NCI-H1436 (cell line): ENCODE measurements at places on chromosomes 1 and 21.

DNA sequence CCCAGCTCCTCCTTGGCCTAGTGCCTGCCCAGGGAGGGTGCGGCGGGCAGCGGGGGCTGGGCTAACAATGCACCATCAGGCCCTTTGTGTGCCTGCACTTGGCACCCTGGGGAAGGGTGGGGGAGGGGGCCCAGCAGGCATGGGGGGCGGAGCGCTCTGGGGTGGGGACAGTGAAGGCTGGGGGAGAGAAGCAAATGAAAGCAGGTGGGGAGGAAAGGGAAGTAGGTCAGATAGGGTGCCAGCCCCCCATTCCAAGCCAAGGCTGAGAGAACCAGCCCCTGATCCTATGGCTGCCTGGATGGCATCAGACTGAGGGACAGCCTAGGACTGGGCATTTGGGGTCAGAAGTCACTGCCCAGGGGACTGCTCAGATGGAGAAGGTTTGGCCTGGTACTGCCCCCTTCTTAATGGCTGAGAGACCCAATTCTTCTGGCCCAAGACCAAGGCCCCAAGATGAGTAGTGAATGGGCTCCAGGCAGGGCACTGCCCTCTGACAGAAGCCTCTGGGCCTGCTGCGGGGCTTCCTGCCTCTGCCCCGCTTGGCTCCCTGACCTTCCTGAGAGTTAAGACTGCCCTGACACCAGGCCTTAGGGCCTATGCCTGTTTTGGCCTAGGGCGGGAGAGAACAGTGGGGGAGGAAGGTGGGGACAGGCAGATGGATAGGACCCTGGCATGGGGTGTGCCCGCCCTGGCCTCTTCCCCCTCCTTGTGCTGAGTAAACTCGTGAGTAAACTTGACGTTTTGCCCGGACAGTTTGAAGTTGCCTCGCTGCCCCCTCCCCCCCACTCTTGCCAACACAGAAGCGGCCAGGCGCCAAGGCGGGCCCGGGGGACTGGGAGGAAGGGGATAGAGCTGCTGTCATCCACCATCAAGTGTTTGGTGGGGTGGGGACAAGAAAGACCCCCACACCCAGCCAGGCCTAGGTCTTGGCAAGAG lies 2.7 kb downstream of the ZBTB7B start:
- DNase-seq, result no peak

GRCh38 chr1:99594205-99594604 lies 51.7 kb upstream of the PALMD start:
- DNase-seq, result no peak

GRCh38 chr21:29441651-29442050 lies 142.9 kb downstream of the BACH1 start:
- DNase-seq, result no peak

- no peak for DNase-seq
These were observed 33.2 kb upstream of the PRSS38 start for GRCh38 chr1:227782226-227782625.

- DNase-seq, result no peak
These were observed 58.3 kb upstream of the LYST start for GRCh38 chr1:235925016-235925415.
